ENCODE measurements at places on chromosomes 16 and 17. TPM values are rescaled to one million over a fixed set of nuclear protein-coding genes. Genes with fewer than 3 reads are reported as not detected.

TBC1D3E gene
- total RNA-seq = not detected

UBE2O gene
- total RNA-seq = 38.2 TPM

TEX19 gene
- not detected for total RNA-seq

KRTAP1-3 gene
- not detected for total RNA-seq

KRTAP16-1 gene
- not detected for total RNA-seq

KIF2B gene
- not detected for total RNA-seq

MT3 gene
- total RNA-seq = 4.4 TPM

CMTM2 gene
- 0.95 TPM for total RNA-seq

ITGAD gene
- not detected for total RNA-seq

NPIPA7 gene
- 1.2 TPM for total RNA-seq

ATP2A1 gene
- total RNA-seq = 1.0 TPM

TNS4 gene
- total RNA-seq = not detected

GALR2 gene
- total RNA-seq = not detected

EPX gene
- total RNA-seq = not detected

GAST gene
- total RNA-seq = not detected

MT1B gene
- total RNA-seq = not detected

DNA sequence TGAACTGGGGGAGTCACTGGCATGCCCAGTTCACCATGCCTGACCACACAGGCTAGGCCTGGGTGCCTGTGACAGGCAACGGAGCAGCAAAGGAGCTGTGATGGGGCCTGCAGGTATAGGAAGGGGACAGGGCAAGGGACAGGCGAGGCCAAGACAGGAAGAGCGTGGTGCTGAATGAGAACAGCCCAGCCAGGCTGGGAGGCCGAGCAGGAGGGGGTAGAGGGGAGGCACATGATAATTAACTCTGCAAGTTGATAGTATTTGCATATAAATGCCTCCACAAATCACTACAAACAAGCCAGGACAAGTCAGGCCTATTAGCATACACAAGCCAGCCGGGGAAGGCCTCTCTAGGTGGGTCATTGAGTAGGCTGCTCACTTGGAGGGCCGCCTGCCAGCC, 7.8 kb downstream of the ZFHX3 start:
- DNase-seq = no peak

GRCh38 chr17:36661047-36661666, 59.8 kb downstream of the MRM1 start:
- DNase-seq = no peak

GRCh38 chr17:68033636-68034451, 1.7 kb upstream of the KPNA2 start:
- DNase-seq = peak; percentile 13

DNA sequence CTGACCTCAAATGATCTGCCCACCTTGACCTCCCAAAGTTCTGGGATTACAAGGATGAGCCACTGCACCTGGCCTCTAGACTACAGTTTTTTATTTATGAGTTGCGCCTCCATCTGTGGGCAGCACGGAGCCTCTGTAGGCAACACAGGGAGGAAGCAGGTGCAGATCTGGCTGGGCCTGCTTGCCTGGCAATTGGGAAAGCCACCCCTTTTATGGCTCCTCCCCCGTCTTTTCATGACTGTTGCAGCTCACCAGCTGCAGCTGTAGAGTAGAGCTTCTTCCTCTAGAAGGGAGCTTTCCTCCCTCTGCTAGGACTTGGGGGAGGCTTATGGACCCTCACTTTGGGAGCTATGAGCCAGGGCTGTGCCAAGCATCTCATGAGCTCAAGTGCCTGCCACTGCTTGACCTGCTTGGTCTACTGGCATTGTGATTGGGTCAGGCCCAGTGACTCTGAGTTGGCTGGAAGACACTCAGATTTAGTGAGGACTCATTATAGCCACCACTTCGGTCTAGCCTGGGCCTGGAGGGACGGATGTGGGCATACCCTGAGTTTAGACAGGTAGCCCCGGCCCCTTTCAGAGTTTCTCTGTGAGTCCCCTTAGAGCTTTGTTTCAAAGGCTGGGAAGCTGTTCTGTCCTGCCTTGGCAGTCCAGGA, 6.9 kb upstream of the SLC7A6 start:
- DNase-seq = no peak

DNA sequence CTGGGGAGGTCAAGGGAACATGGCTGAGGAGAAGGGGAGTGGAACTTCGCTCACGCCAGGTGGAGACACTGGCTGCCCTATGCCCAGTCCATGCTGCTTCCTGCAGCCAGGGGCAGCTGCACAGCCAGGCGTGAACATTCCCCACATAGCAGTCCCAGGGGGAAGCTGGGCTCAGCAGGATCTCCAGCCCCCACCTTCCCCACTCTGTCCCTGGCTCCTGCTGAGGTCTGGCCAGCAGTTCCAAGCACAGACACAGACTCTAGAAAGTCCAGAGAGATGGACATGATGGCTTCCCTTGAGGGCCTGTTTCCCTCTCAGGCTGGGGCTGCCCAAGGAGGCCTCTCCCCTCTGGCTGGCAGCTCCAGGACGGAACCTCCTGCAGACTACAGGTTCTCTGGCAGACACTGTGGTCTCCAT, 9.3 kb downstream of the JUP start:
- peak; percentile 77 for DNase-seq

DNA sequence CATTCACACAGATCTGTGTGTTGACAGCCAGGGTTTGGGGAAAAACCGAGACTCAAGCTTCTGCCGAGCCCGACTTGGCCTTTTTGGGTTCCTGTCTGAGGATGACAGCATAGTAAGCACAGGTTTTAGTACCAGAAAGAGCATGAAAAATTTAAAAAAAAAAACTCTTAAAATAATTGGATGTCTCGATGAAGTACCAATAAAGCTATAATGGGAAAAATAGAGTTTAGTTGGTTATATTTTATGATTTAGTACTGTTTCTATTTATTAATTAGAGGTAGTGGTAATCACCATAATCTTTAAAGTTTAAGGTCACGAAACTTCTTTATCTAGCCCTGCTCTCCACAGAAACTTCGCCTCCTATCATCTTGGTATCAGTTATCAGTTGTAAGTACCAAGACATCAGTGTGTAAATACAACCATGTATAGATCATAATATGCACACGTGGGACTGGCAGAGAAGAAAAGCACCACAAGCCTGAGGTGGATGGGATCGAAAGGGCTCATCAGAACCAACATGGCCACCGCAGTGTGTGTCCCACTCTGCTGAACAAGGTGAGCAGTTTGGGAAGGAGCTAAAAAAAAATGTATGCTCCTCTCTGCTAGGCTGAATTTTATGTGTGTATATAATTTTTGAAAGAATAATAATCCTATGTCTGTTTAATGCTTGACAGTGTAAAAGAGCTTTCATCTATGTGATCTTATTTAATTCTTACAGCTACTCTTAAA, 14.4 kb upstream of the EEF2K start:
- peak; percentile 34 for DNase-seq

- no peak for DNase-seq
Observed at GRCh38 chr16:4873091-4873490, 25.8 kb downstream of the UBN1 start.

GRCh38 chr17:78168903-78169793, 767 bp downstream of the SYNGR2 start:
- peak; percentile 68 for DNase-seq

DNA sequence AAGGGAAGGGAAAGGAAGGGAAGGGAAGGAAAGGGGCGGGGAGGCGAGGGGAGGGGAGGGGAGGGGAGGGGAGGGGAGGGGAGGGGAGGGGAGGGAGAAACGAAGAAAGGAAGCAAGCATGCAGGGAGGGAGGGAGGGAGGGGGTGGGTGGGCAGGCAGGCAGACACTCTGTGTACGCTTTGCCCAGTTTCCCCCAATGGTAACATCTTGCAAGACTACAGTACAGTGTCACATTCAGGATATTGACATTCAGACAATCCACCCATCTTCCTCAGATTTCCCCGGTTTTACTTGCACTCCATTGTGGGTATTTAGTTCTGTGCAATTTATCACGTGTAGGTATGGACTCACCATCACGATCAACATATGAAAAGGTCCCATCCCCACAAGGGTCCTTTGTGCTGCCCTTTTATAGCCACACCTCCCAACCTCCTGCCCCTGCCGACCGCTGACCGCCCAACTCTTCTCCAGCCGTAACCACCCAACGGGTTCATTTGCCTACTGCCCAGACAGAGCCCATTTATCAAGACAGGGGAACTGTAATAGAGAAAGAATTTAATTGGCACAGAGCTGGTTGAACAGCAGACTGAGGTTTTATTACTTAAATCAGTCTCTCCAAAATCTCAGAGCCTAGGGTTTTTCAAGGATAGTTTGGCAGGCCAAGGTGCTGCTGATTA, 91.4 kb upstream of the FA2H start:
- no peak for DNase-seq

- peak; percentile 72 for DNase-seq
Observed at GRCh38 chr17:19647697-19648474, 665 bp upstream of the ALDH3A2 start.

GRCh38 chr16:13552062-13552959, 367.6 kb upstream of the ERCC4 start:
- DNase-seq = no peak

- DNase-seq = peak; percentile 61
Observed at GRCh38 chr17:47698749-47699535, 5.0 kb downstream of the TBKBP1 start.

GRCh38 chr17:57350266-57350665, 93.9 kb downstream of the MSI2 start:
- peak; percentile 40 for DNase-seq

DNA sequence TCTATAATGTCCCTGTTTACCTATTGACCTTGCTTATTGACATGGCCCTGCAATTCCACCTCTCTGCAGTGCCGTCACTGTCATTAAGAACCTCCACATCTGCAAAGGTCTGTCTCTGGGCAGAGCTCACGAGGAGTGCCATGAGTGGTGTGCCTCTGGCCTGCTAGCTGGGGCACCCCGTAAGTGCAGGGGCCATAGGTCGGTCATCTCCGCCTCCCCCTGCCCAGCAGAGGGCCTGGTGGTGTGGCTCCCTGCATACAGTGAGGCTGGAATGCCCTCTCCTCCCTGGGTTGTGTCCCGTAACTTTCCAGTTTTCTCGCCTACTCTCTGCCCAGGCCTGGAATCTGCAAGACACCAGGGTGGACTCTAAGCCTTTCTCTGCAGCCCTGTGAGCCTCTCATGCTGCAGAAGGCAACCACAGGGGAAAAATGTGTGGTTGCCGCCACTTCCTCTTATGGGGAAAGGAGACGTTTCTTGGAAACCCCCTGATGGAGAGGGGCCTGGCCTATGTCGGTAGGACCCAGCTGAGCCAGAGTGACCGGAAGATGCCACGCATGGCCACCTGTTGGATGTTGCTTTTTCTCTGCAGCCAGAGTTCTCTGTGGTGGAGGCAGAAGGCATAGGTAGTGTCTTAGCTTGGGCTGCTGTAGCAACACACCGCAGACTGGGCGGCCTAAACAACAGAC, 2.7 kb upstream of the SNX20 start:
- DNase-seq = no peak

- DNase-seq = no peak
Observed at GRCh38 chr17:42305543-42306384, 17.5 kb downstream of the STAT5A start.

DNA sequence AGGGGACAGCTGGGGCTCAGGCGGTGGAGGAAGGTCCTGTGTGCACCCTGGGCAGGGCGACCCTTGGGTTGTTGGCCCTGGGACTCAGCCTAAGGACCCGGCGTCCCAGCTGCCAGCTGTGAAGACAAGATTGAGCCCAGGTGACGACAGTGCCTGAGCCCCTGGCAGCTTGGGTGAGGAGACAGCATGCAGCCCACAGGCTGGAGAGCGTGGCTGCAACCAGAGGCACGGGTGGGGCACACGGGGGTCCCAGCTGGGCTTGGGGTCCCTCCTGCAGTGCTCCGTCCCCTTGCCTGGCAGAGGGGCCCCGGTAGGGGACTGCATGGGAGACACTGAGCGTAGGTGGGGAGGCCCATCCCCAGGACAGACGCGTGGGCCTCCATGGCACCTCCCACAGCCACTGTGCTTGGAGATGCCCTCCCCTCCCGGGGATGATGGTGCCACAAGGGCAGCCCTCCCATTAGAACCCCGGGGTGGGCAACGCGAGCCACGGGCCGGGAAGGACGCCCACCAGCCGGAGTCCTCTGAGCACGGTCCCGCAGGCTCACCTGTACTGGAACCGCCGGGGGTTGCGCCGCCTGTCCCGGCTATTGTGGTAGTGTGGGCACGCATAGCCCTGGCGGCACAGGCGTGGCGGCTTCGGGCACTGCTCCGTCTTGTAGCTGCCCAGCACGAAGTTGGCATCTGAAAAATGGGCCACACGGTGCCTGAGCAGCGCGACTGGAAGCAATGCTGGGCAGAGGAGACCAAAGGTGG, 15.5 kb downstream of the UNKL start:
- no peak for DNase-seq

DNA sequence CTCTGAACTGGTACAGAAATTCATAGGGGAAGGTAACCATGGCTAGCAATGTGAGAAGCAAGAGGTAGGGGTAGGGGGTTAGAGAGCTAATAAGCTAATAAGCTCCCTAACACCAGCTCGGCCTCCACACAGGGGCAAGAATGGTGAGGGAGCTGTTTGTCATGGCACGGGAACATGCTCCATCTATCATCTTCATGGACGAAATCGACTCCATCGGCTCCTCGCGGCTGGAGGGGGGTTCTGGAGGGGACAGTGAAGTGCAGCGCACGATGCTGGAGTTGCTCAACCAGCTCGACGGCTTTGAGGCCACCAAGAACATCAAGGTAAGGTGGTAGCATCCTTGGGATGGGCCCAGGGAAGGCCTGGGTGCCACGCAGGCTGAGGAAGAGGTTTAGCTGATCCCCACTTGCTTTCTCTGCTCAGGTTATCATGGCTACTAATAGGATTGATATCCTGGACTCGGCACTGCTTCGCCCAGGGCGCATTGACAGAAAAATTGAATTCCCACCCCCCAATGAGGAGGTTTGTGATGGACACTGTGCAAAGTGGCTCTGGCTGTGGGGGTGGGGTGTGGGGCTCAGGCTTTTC, 3.5 kb upstream of the FTSJ3 start:
- no peak for DNase-seq

DNA sequence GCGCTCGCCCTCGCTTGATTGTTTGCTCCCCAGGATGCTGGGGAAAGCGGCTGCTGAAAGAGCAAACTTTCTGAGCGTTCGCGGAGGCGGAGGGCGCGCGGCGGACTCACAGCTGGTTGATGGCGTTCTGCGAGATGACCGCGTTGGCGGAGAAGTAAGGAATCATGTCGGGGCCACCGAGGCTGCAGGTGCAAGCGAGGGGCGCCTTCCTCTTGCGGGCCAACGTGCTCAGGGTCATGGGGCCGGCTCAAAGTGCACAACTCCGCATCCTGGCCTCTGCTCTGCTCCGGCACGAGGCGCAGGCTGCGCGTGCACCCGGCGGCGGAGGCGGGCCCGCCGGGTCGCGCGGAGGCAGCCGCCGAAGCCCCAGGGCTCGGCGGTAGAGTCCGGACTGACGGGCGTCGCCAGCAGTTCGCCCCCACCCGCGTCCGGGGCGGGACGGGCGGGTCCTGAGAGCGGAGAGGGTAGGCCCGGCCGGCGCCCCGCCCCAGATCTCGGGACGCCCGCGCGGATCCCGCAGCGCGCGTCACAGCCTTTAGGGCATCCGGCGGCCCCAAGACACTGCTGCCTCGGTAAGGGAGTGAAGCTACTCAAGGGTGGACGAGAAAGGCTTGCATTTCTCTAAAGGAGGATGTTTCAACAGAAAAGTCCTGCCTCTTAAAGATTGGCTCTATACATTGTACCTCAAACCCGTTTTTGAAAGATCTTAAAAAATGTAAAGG, 138.5 kb upstream of the CORO6 start:
- DNase-seq = peak; percentile 94

- DNase-seq = no peak
Observed at GRCh38 chr16:83929811-83930555, 23.1 kb upstream of the OSGIN1 start.

- DNase-seq = peak; percentile 40
Observed at GRCh38 chr16:86862595-86863280, 284.4 kb downstream of the FOXL1 start.

GRCh38 chr16:23060458-23061320, 88.6 kb downstream of the USP31 start:
- DNase-seq = no peak

GRCh38 chr17:49952912-49953497, 16.0 kb upstream of the DLX4 start:
- DNase-seq = no peak

Data from heart right ventricle (tissue), 16 donors.